ENCODE measurements at places on chromosomes 6 and 20. TPM values are rescaled to one million over a fixed set of nuclear protein-coding genes. Genes with fewer than 3 reads are reported as not detected.

DNA sequence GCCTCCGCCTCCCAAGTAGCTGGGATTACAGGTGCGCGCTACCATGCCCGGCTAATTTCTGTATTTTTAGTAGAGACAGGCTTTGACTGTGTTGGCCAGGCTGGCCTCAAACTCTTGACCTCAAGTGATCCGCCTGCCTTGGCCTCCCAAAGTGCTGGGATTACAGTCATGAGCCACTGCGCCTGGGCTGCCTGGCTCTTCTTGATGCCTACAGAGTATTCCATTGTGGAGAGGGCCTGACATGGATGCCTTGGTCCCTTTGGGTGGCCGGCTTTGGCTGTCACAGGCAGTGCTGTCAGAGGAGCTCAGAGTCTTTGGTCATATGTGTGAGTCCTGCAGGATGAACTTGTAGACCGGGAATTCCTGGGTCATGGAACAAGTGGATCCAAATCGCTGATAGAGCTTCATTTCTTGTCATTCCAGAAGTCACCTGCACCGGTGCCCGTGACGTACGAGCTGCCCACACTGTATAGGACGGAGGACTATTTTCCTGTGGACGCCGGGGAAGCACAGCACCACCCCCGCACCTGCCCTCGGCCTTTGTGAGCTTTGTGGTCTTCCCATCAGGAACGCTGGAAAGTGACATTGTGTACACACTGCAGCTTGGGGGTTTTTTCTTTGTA, 55.1 kb downstream of the ADNP start:
- no peaks in the 10 kb centered on the region for H3K4me1 ChIP-seq
- no peaks in the 10 kb centered on the region for H3K36me3 ChIP-seq
- H3K4me3 ChIP-seq = no peak overlapping the region
- H3K27ac ChIP-seq = no peak overlapping the region

DNA sequence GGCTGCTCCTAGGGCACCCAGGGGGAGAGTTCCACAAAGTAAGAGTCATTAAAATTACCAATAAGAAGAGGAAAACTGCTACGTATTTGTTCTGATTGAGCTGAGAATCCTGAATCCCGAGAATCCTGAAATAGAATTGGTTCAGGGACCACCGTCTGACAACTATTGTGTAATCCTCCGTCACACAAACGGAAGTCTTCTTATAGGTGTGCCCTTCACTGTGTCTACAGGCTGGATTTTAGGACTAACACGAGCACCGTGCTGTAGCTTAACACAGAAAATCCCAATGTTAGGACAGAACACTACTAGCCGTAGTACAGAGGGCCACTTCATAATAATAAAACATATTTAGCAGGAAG, 50.6 kb upstream of the RNF182 start:
- H3K27me3 ChIP-seq = no peaks in the 10 kb centered on the region
- H3K4me3 ChIP-seq = peak overlapping the region; percentile 53
- H3K4me1 ChIP-seq = no peaks in the 10 kb centered on the region

- H3K36me3 ChIP-seq = peaks cover 4% of the 10 kb centered on the region
- no peak overlapping the region for H3K27ac ChIP-seq
- H3K4me1 ChIP-seq = no peaks in the 10 kb centered on the region
- DNase-seq = peak; percentile 61
Measured at GRCh38 chr6:128069188-128069587, 168.3 kb upstream of the THEMIS start.

GRCh38 chr6:96836631-96837080, 621 bp downstream of the GPR63 start:
- H3K4me3 ChIP-seq = peak overlapping the region; percentile 69
- peak; percentile 12 for DNase-seq
- H3K27me3 ChIP-seq = no peaks in the 10 kb centered on the region
- no peaks in the 10 kb centered on the region for H3K36me3 ChIP-seq
- H3K27ac ChIP-seq = peak overlapping the region; percentile 24

GRCh38 chr6:51675922-51676275, 411.5 kb downstream of the PKHD1 start:
- no peaks in the 10 kb centered on the region for H3K36me3 ChIP-seq
- no peaks in the 10 kb centered on the region for H3K27me3 ChIP-seq
- no peak overlapping the region for H3K4me3 ChIP-seq
- no peak for DNase-seq
- H3K4me1 ChIP-seq = no peaks in the 10 kb centered on the region
- H3K27ac ChIP-seq = no peak overlapping the region

GPR63 gene
- total RNA-seq = 3.0 TPM
